ENCODE measurements at places on chromosomes 2 and 18. TPM values are rescaled to one million over a fixed set of nuclear protein-coding genes. Genes with fewer than 3 reads are reported as not detected.

Gene DCC
- not detected for total RNA-seq

Gene CIB4
- total RNA-seq: not detected

Gene NOL4
- not detected for total RNA-seq

Gene ADGRF3
- total RNA-seq: 0.48 TPM

Gene AKAIN1
- total RNA-seq: not detected

Gene RTP5
- total RNA-seq: not detected
